ENCODE measurements at places on chromosomes 3 and 15.

DNA sequence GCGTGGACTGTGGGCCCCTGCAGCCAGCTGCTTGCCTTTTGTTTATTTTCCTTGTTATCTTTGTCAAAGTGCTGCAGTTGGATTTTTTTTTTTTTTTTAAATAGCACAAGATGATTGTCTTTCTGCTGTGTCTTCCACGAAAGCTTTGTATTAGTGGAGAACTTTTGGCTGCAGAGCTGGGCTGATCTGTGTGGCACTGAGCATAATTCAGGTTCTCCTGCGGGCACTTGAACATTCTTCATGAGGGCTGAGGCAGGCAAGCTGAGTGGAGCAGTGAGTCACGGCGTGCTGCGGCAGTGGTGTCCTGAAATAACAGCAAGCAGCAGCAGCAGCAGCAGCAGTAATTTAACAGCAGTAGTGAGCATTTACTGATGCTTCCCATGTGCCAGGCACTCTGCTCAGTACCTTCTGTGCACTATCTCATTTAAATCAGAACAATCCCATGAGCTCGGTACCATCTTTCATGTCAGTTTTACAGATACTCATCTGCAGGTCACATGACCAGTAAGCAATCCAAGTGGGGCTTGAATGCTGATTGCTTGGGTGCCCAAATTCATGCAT is 45.8 kb downstream of the MITF start:
- peak; percentile 55 for DNase-seq

- DNase-seq, result peak; percentile 31
These were observed 51.1 kb downstream of the CHST2 start for GRCh38 chr3:143170676-143171075.

- DNase-seq, result no peak
These were observed 1.2 kb upstream of the UBP1 start for GRCh38 chr3:33441225-33441976.

GRCh38 chr3:136838641-136839555 is 20.0 kb downstream of the SLC35G2 start:
- DNase-seq, result peak; percentile 48

DNA sequence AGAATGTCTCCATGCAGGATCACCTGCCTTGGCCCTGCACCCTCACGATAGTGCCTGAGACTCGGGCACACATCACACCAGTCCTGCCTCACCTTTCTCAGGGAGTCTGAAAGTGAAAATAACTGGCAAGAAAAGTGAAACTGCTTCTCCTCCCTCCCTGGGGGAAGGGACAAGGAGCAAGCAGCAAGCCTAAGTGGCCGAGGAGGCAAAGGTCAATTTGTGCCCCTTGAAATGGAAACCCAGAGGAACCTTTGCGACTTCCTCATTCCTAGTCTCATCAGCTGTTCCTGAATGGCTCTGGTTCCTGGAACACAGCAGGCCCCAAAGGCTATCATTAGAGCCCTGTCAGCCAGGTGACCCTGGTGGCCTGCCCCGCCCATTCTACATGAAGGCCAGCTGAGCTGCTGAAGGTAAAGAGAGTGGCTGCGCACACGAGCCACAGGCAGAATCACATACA is 28.0 kb upstream of the SLCO2A1 start:
- DNase-seq, result no peak

- no peak for DNase-seq
These were observed 132.1 kb upstream of the PRR20G start for GRCh38 chr3:127419641-127420553.

DNA sequence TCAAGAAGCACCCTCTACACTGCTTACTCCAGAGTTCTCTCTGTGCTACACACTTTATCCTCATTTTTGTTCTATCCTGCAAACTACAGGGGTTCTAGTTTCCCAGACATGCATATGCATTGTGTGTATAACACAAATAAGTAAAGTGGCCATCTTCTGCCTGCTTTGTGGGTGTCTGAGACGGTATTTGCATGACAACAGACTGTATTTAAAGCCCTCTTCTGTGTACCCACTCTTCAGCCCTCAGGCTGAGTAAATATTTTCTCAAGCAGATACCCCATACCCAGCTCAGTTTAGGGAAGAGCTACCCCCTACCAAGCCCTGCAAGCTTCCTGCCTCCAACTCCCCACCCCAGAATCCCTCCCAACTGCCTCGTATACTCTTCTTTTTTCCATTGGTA is 31.7 kb downstream of the SYNPR start:
- DNase-seq, result no peak

DNA sequence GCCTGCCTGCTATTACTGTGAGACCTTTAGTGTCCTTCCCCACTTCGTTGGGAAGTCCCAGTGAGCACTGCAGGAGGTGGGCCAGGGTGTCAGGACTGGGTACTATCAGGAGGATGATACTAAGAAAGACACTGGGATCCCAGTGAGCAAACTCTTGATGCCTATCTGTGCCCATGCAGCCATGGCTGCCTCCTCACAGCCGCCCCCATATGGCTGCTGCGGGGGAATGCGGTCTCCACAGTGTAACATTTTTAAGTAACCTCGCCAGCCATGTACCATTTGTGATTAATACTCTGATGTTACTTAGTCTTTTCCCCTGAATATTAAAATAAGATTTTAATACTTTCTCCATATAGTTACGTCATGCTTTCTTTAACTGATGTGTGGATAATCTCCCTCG is 312.2 kb downstream of the RYR3 start:
- DNase-seq, result no peak

GRCh38 chr3:10570196-10570946 is 65.0 kb upstream of the ATP2B2 start:
- no peak for DNase-seq

GRCh38 chr15:81547521-81548132 is 173.6 kb upstream of the TMC3 start:
- peak; percentile 31 for DNase-seq

DNA sequence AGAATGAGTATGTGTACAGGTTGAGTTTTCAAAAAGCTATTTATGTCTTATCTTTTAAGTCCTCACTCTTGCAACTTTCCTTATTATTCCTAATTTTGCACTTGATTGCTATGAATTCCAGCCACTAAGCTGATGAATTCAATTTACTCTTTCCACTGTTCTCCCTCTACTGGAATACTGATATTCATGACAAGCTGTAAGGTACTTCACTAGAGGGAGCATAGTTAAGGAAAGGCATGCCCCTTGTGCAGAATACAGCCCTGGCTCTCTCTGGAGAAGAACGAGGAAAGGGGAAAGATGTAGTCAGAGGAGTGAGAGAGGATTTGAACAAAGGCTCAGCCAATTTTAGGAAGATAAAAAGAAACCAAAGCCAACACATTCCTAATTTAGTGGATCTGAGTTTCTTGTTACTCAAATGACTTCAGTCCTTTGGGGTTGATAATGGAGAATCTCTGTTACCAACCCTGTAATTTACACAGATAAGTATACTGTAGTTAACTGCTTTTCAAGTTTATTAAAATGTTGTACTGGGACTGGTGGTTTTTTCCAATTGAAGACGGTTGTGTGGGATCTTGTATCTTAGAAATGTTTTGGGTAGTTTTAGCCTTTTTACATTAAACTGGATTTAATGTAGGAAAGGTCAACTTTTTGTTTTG is 4.0 kb downstream of the SCAANT1 start:
- DNase-seq, result peak; percentile 31

GRCh38 chr15:63605816-63606215 is 8.6 kb downstream of the FBXL22 start:
- DNase-seq, result no peak

- DNase-seq, result no peak
These were observed 49.8 kb downstream of the KBTBD12 start for GRCh38 chr3:127964816-127965215.

DNA sequence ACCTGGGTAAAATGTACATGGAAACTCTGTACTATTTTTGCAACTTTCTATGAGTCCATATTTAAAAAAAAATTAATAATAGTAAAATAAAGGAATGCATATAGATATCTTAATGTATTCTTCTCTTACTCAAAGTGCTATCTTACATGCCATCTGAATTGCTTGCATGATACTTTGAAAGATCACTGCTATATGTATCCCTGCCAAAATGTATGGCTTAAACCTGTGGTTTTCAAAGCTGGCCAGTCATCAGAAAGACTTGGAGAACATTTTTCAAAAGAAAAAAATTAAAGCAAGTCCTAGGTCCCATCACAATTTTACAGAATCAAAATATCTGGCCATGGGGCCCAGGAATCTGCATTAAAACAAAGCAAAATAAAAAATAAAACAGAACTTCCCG is 262.1 kb downstream of the LPP start:
- DNase-seq, result peak; percentile 89

DNA sequence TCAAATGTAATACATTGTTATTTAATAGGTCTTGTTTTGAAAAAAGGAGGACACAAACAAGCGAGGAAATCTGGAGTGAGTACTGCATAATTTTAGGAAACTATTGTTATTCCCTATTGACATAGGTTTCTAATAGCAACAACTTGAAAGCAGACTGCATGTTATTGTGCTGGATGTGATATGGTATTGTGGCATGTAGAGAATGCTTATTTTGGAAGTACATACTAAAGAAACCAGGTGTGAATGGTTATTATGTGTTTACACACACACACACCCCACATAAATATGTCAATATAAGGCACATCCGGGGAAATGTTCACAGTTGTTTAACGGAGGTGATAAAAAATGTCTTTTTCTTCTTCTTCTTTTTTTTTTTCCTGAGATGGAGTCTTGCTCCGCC is 5.9 kb upstream of the MORF4L1 start:
- DNase-seq, result no peak

- no peak for DNase-seq
These were observed 108.4 kb upstream of the SLC6A11 start for GRCh38 chr3:10707400-10708215.

DNA sequence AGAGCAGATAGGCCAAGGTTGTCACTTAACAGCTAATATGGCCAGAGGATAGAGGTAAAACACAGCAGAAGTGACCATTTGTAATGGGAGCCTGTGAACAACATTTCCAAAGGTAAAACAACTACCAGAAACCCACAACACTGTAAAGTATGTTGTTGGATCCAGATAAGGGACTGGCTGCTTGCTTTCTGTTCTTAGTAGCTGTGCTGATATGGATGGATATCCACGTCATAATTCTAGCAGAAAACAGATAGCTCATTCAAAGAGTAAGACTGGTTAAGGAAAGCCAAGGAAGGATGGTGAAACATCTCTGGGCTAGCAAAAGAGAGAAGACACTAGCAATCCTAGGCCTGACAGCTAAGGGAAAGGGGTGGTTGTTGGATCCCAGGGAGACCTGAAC is 36.9 kb upstream of the SPRED1 start:
- no peak for DNase-seq

- no peak for DNase-seq
These were observed 43.9 kb downstream of the ALDH1A2 start for GRCh38 chr15:58021332-58022230.

DNA sequence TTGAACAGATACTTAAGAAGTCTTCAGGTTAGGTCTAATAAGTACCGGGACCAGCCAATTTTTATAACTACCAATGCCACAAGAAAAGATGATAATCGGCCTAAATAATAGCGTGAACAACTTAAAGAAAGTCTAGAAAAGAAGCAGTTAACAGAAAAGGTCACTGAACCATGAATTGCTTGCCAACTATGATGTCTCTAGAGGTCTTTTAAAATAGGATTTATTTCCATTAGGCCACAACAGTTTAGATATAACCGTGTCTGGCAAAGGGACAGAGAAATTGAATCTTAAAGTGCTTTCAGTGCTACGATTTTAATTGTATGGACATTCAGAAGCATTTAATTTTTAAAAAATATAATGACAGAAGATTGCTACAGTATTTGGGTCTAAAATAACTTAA is 1070.4 kb downstream of the ROBO1 start:
- no peak for DNase-seq

- peak; percentile 71 for DNase-seq
These were observed 3.5 kb downstream of the DUSP7 start for GRCh38 chr3:52052831-52053306.

GRCh38 chr3:50381383-50381782 is 22.1 kb upstream of the TMEM115 start:
- DNase-seq, result no peak

DNA sequence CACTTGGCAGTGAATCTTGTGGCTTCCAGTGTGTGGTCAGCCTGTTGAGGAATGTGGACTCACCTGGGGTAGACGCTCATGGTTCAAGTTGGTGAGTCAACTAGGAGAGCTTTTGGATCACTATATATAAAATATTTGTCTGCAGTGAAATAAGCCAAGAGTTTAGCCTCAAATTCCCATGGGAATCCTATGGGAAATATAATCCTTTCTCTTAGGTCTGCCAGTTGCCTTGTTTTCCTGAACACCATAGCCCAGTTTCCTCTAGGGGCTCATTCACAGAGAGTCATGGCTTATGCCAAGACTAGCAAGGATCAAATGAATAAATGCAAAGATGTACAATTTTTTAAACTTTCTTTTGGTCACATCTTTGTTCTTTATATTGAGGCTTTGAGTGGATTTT is 100.1 kb upstream of the NPHP3 start:
- DNase-seq, result peak; percentile 13

- DNase-seq, result no peak
These were observed 826 bp downstream of the CCDC66 start for GRCh38 chr3:56557831-56558170.

- no peak for DNase-seq
These were observed 81.9 kb downstream of the ANXA2 start for GRCh38 chr15:60315878-60316277.

DNA sequence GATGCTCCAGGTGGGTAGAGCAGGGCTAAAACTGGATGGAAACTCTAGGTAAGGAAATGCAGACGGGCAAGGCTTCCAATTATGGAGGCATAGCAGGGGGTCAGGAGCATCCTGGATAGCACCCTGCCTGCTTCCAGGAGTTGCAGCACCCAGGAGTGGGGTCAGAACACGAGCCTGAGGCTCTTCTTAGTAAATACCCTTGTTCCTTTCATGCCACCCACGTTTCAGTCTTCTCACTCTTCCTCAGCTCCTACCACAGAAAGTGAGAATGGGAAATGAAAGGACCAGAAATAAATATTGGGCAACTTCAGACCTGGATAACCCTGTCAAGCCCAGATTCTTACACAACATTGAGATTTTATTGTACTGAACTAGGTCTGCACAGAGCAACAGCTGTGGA is 16.4 kb downstream of the CCR1 start:
- DNase-seq, result no peak

DNA sequence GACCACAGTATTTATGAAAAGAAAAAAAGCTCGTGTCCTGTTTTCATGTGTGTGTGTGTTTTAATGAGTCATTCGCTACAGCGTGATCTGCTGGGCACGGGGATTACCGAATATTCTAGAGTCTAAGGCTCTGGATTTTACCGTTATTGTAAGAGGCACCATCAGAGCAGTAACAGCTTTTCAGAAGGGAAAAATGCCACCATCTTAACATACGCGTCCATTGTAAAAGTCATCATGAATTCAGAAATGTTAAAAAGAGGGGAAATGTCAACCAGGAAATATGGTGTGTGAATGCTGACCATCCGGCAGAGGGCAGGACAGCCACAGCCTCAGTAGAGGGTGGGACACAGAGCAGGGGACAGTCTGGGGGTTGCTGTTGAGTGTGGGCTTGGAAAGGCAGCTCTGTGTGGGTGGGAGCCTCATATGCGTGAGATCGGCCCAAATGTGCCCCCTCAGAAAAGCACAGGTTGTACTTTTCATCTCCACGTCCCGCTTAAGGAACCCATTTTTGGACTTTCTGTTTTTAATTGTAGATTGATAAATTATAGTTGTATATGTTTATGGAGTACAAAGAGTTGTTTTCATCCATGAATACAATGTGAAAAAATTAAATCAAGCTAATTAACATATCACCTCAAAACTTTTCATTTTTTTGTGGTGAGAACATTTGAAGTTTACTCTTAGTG is 69.6 kb downstream of the ASB7 start:
- DNase-seq, result no peak

GRCh38 chr3:45283471-45283870 is 57.4 kb upstream of the TMEM158 start:
- DNase-seq, result no peak

All from fibroblast of skin of abdomen (primary cell).